Stimulated activated CD4-positive, alpha-beta T cell treated with anti-CD3 and anti-CD28 coated beads, TNF-alpha, amount 100 ng/mL, for 4 hours (primary cell): ENCODE measurements at places on chromosomes 4 and X.

DNA sequence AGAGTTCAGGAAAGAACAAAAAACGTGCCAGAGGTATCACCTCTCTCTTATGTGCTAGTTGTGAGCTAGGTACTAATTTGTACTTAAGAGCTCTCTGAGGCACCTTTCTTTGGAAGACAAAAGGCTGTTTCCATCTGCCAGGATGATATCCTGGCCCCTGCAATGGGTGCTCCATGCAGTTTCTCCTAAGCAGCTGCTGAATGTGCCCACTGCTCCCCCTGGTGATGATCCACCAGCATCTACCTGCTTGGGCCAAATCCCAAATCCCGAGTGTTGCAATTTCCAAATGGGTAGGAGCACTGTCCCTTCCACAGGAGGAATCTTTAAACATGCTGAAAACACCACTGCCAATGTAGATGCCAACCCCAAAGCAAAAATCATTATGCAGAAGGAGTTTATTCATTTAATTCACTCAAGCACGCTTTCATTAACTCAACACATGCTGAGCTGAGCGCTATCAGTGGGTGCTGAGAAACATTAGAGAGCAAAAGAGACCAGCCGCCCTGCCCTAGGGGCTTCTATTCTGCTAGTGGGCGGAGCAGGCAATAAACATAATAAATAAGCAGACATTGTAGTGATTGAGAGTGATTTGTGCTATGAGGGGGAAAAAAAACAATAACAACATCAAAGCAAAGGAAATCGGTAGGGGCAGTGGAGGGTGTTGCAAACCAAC is 69.6 kb upstream of the C4orf50 start:
- DNase-seq: no peak

- no peak for DNase-seq
These were observed 42.9 kb downstream of the PSAPL1 start for GRCh38 chr4:7391637-7392437.

- DNase-seq: no peak
These were observed 77.1 kb upstream of the ATOH1 start for GRCh38 chr4:93751411-93751810.

DNA sequence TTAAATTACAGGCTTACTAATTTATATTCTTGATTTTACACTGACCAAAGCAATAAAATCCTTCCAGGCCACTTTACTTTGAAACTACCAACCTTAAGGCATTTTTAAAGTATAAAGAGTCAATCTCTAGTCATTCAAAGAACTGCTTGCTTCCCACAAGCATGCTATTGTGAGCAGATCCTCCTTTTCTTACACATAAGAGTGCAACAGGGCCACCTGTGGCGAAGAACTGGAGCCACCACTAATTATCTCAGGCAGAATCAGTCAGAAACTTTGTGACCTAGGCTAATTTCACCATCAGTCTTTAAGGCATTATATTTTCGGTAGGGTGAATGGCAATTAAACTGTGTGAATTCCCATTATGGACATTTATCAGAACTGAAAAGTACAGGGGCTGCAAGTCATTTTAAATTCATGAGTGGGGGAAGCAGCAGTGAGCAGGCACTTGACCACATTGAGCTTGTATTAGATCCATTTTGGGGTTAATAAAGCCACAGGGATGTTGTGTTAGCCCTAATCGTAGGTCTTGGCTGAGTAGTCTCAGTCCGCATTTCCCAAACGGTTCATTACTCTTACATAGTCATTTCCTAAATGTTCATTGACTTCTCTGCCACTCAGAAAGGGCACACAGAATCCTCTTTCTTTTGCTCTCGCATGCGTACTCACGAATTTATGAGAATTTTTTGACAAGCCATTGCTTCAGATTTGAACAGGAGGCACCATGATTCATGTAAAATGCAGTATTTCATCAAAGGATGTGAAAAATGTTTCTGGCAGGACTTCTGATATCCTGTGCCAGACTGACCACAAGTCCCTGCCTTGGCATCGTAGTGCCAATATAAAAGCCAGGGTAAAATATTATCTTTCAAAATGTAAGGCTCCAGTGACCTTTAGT is 39.8 kb downstream of the NPY2R start:
- no peak for DNase-seq

- DNase-seq: no peak
These were observed 118.0 kb downstream of the SOWAHB start for GRCh38 chr4:76779740-76780459.

GRCh38 chr4:83605210-83605609 is 69.3 kb downstream of the GPAT3 start:
- DNase-seq: no peak

- DNase-seq: no peak
These were observed 158.1 kb downstream of the SOX3 start for GRCh38 chrX:140346729-140347128.

GRCh38 chr4:109803924-109804571 is 2.2 kb upstream of the CFI start:
- DNase-seq: no peak

DNA sequence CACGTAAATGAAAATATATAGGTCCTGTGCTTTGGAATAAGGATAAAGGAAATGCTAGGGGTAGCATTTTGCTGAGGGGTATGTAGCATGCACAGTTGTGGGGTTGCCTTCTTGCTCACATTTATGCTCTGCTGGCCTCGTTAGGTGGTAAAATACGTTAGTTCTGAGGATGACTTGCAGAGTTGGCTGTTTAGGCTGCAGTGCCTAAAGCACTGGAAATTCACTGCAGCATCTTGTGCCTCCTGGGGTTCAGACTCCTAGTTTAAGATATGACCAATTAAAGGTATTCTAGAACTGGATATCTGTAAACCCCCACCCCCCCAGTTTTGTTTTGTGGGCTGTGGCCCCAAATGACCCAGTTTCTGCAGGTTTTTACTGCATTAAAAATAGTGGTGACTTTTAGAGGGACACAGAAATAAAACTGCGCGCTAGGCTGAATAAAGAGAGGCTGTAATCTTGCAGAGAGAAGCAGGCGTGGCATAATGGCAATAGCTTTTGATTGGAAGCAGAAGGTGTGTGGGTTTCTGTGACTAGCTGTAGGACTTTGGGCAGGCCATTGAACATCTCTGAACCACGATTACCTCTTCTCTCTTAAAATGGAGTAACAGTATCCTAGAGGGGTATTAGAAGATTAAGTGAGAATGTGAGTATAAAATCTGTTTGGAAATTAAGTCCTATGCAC is 79.3 kb downstream of the REPS2 start:
- DNase-seq: no peak

- DNase-seq: no peak
These were observed 109.5 kb upstream of the CBR4 start for GRCh38 chr4:169119536-169119935.

GRCh38 chrX:124226129-124226528 is 106.3 kb upstream of the TEX13D start:
- DNase-seq: no peak

- DNase-seq: no peak
These were observed 37.1 kb downstream of the SPANXN2 start for GRCh38 chrX:143683486-143683885.

DNA sequence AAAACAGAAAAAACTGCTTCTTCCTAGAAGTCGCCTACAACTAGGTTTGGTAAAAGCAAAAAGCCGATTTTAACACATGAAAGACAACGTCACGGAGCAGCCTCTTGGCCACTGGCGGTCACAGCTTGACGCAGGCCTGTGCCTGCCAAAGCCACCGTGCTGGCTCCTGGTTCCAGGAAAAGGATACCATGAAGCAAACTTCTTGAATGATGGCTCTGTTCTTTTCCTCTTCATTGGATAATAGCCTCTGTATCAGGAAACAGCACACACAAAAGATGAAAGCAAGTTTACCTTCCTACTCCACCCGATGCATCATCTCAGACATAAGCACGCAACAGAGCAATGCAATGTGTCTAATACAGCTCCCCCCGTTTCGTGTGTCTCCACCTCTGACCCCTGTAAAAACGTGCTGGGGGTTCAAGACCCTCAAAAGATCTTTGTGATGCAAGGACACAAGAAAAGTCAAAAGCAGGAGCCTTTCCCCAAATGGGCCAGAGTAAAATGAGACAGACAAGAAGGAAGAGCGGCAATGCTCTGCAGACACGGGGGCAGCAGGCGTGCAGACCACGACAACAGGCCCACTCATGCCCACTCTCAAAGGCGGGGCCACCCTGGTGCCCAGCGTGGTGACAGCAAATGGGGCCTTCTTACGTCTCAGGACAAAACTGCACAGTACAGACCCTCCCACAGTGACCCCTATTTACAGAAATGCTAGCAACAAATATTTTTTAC is 19.4 kb downstream of the GAK start:
- DNase-seq: no peak
